ENCODE measurements at places on chromosomes 3 and 15.

DNA sequence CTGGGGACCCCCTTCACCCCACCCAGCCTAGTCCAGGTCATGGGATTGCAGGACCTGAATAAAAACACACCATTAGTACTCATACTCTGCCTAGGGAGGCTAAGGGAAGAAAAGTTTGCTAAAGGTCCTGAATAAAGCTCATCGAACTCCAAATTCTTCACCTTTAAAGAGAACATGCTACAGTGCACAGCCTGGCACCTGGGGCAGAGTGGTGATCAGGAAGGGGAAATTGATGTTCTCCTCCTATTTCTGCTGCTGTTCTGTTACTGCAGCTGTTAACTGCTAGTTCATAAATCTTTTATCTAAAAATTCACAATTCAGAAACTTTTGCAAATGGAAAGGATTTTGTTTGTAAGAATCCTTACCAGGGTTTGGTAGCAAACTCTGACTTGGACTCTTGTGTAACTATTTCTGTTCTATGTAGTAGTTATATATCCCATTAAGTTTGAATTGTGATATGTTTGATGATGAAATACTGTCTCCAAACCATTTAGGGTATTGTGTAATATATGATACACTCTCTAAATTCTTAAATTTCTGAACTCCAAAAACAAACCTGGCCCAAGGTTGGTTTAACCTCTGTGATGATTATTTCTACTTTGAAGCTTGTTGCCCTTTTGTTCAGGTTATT, 27.9 kb downstream of the MCTP2 start:
- DNase-seq: no peak

- DNase-seq: no peak
Observed at GRCh38 chr3:187821616-187822317, 76.5 kb upstream of the BCL6 start.

DNA sequence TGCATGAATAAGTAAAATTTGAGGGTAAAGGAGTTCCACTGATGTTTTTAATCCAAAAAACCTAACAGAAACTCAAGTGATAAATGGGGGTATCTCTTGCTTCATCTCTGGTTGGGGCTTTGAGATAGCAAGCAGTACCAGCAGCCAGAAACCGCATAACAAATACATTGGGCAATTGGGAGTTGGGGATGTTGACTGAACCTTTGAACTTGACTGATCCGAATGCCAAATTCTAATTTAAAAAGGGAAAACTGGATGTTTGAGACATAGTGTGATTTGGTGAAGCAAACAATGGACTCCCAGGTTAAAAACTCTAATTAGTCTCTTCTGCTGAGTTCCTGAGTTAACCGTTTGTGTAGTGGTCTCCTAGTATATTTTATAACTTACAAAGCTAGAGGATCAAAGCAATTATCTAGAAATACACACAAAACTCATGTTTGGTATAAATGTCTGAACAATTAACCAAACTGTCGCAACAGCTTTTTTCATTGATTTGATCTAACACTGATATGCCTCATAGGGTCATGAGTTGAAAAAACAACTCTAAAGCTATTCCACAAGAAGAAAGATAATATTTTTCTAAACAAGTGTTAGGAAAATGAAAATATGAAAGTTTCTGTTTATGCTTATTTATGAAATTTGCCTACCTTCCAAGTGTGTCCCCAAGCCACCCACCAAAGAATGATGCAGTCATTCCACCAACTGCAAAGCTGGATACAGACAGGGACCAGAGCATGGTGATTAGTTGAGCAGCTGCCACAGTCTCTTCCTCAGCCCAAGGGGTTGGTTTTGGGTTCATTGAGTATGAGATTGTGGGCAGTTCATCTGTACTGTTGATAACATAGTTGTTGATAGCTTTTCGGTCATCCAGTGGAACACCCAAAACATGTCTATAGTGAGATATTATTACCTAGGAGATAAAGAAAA, 12.4 kb downstream of the SLC2A2 start:
- no peak for DNase-seq

GRCh38 chr15:62636823-62637573, 405.5 kb upstream of the TPM1 start:
- DNase-seq: no peak

GRCh38 chr15:73001840-73002239, 50.4 kb upstream of the NEO1 start:
- no peak for DNase-seq

GRCh38 chr3:154121701-154122551, 736 bp downstream of the ARHGEF26 start:
- DNase-seq: no peak

- DNase-seq: no peak
Observed at GRCh38 chr15:92407916-92408315, 14.2 kb downstream of the ST8SIA2 start.

- no peak for DNase-seq
Observed at GRCh38 chr3:120451806-120452205, 1.0 kb upstream of the FSTL1 start.

DNA sequence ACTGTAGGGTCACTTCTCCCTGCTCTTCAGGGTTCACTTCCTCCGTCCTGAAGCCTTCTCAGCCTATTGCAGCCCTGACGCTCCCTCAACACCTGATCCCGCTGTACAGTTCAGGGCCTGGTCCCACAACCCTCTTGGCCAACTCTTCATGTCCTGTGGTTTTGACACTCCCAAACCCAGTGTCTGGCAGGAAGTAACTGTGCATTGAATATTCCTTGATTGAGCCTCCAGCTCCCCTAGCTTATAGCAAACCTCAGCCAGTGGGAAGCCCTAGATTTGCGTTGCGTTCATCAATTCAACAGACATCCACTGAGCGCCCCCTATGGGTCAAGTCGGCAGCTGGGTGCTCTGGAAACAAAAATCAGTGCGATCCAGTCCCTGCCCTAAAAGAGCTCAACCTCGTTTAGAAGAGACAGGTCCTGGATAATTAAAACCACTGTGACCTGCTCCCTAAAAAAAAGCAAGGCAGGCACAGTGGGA, 13.5 kb downstream of the UBAP1L start:
- no peak for DNase-seq

DNA sequence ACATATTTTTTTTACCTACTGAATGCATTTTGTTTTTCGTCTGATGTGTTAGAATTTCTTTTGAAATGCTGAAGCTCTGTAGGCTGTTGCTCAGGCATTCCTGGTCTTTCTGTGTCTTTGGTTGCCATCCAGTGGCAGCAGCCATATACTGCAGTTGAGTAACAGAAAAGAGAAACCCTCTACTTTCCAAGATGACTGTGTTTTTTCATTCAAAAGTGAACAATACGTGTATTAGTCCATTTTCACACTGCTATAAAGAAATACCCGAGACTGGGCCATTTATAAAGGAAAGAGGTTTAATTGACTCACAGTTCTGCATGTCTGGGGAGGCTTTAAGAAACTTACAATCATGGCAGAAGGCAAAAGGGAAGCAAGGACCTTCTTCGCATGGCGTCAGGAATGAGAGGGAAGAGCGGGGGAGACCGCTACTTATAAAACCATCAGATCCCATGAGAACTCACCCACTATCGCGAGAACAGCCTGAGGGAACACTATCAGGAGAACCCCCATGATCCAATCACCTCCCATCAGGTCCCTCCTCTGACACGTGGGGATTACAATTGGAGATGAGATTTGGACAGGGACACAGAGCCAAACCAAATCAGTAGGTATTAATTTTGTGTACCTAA, 4.7 kb upstream of the GOLGA8B start:
- DNase-seq: peak; percentile 45

- DNase-seq: no peak
Observed at GRCh38 chr15:57282686-57283085, 93.6 kb upstream of the CGNL1 start.

DNA sequence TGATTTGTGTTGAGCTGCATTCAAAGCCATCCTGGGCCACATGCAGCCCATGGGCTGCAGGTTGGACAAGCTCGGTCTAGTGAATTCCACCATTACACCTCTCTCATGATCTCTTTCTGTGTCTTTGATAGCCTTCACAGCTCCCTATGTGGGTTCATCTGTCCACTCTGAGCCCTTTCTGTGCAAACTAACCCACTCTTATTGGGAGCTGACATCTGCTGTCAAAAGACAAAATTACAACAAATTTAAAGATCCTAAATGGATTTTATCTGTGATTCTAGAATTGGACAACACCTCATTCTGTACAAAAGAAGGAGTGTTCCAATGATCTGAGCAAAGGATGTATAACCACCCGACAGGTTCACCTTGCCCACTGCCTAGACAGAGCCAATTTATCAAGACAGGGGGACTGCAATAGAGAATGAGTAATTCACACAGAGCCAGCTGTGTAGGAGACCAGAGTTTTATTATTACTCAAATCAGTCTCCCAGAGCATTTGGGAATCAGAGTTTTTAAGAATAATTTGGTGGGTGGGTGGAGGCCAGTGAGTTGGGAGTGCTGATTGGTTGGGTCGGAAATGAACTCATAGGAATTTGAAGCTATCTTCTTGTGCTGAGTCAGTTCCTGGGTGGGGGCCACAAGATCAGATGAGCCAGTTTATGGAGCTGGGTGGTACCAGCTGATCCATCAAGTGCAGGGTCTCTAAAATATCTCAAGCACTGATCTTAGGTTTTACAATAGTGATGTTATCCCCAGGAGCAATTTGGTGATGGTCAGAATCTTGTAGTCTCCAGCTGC, 2.6 kb upstream of the XYLB start:
- DNase-seq: no peak

DNA sequence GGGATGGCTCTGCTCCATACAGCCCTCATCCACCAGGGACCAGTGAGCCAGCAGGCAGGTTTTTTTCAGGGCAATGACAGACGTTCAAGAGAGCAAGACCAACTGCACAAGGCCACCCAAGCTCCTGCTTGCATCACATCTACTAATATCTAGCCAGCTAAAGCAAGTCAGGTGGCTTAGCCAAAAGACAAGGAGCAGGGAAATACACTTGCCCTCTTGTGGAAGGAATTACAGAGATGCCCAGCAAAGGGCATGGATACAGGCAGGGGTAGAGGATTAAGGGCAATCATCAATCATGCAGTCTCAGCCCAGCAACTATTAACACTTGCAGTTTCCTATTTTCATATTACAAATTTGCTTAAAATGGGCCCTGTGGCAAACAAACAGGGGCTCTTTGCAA, 81.5 kb upstream of the NTRK3 start:
- DNase-seq: no peak

GRCh38 chr3:122019493-122019892, 2.6 kb downstream of the ILDR1 start:
- no peak for DNase-seq

DNA sequence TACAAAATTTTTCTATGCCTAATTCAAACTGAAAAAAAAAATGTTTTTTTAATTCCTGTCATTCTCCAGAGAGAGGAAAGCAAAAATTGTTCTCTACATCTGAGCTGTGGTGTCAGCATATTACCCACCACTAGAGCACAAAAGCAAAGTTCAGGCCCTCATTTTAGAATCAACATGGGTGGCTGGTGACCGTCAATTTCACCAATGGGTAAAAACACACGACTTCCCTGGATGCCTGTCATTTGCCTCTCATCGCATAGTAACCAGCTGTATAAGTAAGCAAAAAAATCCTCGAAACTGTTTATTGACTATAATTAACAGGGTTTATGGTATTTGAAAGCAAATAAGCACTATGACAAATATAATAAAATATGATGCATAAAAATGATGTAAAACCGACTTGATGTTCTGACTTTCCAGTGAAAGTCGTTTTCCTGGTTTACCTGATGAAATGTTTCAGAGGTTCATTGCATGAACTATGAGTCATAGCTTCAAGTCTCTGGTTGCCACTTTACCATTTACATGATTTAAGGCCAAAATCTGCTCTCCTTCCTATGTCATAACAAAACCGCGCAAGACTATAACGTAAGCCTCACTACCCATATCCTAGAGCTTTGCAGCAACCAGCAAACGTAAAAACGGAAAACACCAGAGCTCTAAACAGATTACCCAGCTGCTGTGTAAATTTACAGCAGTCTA, 60.5 kb downstream of the THBS1 start:
- DNase-seq: no peak

DNA sequence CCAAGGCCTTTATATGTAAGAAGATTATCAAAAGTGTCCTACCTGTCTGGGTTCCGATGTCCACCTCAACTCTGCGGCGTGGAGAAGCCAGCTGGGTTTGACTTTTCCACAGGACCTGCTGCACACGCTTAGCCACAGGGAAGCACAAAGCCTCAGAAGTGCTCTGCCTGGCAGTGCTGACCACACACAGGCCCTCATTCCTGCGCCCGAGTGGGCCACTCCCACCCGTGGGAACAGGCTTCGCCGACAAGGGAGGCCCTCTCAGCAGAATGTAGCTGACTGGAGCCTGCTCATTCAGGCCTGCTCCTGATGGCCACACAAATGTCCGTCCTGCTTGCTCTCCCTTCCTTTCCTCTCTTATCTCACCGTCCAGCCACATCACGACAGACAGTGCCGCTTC, 221.4 kb upstream of the LRRN1 start:
- no peak for DNase-seq

DNA sequence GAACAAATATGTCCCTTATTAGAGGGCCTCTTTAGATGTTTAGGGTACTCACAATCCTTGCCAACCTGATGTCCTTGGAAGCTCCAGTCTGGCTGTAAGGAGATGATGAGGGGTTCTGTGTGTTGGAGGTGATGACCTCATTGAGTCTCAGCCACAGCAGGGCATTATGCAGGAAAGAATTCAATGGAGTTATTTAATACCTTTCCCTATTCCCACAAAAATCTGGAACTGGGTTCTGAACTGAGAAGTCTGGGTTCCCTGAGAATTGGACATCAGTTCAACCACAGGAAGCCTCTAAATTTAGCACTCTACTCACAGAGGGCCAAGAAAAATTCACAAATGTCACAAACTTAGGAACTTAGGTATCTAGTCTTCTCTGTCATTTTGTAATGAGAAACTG, 36.9 kb downstream of the SLC35A5 start:
- DNase-seq: no peak

DNA sequence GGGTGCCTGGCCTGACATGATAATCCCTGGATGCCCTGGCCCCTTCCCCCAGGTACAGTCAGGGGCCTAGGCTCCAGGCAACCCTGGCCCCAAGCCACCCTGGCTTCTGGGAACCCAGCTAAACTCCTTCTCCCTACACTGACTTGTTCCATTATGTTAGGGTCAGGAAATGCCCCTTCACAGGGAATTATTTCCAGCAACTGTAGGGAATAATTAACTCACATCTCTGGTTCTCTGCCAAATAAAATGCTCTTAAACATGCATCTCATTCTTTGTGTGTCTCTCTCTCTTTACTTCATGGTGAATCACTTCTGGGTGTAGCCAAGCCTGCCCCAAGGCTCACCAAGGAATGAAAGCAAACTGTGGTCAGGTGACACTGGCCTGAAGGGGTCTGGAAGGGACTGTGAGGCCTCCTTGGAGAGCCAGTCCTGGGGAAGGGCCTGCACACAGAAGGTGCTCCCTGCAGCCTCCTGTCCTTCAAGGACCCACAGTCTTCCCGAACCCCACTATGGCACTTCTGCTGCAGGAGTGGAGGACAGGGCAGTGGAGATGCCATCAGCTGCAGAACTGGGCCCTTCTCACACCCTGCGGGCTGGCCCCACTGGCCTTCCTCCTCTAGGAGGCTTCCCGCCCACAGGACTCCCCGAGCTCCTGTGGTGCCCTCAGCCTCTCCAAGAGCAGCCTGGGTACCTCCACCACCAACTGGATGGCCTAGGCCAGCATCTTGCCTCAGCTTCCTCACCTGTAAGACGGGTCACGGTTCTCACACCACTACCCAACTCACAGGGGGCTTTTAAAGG, 17.6 kb downstream of the TKT start:
- no peak for DNase-seq
